ENCODE measurements at places on chromosomes 1 and 21.

DNA sequence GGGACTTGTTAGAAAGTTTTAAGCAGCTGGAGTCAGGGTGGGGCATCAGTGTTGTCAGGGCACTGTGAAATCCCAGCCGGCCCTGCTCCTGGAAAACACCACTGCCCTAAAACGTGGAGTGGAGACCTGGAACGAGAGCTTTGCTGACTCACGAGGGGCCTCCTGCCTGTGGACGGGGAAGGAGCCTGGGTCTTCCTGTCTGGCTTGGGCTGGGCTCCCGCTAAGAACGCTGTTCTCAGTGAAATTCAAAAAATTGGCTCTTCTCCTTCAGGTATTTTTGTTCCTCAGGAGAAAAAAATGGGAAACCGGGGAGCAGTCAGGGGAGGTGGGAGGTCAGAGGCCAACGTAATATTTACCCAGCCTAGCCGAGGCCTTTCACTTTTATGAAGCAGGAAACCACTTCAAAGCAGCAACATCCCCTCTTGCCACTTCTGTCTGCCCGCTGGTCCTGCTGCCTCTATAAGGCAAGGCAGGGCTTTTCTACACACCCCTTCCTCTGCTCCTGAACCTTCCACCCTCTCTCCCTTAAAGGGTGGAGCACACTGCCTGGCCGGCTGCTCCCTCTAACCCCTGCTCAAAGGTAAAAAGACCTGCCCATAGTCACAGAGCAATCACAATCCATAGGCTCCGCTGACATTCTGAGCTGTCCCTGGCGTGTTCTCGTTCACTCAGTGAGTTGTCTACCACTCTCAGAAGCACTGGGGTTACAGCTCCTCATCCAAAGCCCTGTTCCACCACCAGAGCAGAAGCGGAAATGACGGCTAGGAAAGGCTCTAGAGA is 8.0 kb downstream of the PLXNA2 start:
- no peak for DNase-seq

GRCh38 chr1:7410156-7410555 is 360.9 kb upstream of the VAMP3 start:
- no peak for DNase-seq

DNA sequence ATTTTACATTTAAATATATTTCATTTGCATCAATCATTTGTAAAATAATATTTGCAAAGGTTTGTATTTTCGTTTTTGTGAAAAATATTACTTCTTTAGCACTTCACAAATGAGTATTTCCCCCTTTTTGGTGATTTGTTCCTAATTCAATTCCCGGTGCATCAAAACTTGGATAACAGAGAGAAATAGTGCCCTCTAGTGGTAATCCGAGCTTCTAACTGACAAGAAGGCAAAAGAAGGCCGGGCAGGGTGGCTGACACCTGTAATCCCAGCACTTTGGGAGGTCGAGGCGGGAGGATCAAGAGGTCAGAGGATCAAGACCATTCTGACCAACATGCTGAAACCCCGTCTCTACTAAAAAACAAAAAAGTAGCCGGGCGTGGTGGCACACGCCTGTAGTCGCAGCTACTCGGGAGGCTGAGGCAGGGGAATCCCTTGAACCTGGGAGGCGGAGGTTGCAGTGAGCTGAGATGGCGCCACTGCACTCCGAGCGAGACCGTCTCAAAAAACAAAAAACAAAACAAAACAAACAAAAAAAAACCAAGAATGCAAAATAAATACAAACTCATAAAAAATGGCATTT is 137.7 kb downstream of the COL11A1 start:
- DNase-seq = peak; percentile 47

DNA sequence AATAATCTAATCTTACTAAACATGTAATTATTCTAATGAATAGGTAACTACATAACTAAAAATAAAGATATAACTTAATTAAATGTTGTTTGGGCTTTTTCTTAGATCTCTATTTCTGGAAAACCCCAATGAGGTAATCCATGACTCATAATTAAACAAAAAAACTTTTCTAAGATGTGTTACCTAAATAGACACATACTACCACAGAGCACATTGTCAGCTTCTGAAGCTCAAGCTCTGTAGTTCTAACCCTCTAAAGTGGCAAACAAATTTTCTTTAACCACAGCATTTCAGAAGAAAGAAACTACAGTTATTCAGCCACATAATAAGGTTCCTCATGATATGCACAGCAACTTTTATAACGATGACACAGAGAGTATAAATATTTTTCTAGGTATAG is 4.2 kb downstream of the OR6K3 start:
- no peak for DNase-seq

DNA sequence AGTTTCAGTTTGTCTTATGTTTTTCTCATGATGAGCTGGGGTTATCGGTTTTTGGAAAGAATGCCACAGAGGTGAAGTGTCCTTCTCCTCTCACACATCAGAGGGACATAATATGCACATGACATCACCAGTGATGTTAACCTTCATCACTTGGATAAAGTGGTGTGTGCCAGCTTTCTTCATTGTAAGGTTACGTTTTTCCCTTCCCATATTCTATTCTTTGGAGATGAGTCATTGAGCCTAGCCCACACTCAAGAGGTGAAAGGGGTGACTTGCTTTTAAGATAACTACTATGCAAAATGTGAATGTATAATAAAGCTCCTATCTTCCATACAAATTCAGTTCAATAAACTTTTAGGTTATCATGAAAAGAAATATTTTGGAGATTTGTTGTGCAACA is 36.7 kb upstream of the MAGI3 start:
- DNase-seq = no peak

- no peak for DNase-seq
Observed at GRCh38 chr1:27521336-27521831, 31.4 kb upstream of the WASF2 start.

DNA sequence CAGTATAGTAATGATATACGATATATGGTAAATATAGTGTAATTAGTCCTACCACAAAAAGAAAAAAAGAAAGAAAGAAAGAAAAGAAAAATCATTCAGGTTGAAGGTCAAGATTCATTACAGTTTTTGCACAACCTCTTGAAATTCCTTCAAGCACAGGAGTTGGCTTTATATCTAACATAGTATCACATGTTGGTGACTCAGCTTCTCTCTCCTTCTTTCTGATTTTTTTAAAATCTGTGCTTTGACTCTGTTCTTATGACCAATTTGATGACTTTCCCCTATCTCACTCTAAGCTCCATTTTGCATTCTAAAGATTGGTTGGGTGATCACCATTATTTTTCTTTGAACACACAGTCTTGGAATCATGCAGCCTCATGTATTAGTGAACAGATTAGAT is 148.2 kb upstream of the COL11A1 start:
- DNase-seq = no peak

DNA sequence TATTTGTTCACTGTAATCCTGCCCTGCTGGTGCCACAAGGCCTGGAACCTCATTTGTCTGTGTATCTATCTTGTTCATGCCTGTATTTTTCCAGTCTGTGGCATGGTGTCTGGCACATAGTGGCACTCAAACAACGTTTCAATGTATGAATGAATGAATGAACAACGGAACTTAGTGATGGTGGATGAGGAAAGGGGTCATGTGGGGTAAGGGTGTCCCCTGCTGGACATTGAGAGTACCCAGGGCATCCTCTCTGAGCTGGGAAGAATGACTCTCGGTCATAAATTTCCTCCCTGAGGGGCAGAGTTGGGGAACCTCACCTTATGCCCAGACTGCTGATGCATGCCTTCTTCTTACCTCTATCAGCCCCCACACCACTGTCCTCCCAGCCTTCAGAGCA is 18.9 kb upstream of the ZNF683 start:
- no peak for DNase-seq

DNA sequence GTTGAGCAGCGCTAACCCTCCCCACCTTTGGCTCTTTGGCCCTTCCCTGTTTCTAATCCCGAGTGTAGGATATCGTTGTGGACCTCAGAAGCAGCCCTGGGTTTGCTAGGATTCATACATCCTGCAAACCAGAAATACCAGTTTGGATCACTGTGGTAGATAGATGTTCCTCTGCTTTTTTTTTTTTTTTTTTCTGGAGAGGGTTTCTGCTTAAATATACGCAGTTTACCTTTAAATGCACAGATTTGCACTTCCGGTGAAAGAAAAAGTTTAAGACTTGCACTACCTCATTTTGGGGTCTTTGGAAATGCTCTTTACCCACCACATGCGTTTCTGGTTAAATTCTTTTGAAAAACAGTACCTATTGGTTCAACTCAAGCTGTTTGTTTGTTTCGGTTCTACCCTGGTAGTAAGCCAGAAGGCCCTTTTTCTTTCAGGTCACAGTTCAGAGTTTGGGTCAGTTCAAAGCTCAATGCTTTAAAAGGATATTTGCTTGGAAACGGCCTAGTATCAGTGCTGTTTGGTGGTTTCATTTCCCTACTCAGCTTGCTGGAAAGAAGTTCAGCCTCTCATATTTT is 908 bp downstream of the DDI2 start:
- no peak for DNase-seq

DNA sequence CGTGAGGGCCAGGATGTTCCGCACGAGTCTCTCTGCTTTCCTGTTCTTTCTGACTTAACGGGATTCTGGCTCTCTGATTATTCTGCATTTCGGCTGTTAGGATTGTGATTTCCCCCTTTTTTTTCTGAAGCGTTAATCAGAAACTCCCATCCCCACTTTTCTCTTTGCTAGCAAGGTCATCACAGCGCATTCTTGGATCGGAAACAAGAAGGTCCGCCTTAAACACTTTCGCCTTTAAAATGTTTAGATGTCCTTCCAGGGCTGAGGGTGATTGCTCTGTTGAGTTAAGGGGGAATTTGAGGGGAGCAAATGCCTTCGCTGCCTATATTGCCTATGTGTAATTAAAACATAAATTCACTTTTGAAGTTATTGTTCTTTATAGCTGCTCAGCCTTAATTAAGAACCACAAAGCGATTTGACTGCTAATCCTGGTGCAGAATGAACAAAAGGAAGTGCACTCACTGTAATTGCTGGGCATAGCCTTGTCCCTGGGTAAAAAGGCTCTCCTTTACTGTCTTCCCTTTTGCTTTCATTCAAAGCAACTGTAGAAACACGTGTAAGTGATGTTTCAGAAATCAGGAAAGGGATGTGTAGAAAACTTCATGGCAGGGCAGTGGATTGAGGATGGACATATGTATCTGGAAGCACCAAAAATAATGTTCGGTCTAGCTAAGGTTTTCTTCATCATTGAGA is 1.2 kb downstream of the LAMC1 start:
- no peak for DNase-seq

DNA sequence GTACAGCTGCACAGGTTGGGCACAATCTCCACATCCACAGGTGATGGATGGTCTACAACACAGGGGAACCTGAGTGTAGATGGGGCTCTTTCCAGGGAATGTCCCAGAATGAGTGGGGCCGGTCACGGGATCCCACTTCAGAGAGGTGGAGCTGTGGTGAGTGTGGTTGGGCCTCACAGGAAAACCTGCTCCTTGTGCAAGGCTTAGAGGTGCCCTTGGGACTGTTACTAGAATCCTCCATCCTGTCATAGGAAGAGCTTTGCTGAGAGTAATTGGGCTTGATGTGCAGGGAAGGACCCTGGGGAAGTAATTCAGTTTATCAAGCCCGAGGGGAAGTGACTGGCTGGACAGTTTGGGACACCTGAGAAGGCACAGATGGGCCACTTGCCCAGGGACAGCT is 137.9 kb downstream of the ZSCAN20 start:
- no peak for DNase-seq

DNA sequence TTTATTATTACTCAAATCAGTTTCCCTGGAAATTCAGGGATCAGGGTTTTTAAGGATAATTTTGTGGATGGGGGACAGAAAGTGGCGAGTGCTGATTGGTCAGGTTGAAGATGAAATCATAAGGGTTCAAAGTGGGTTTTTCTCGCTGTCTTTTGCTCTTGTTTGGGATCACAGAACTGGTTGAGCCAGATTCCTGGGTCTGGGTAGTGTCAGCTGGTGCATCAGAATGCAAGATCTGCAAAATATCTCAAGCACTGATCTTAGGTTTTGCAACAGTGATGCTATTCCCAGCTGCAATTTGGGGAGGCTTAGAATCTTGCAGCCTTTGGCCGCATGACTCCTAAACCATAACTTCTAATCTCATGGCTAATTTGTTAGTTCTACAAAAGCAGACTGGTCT is 9.3 kb downstream of the CHI3L2 start:
- no peak for DNase-seq

- no peak for DNase-seq
Observed at GRCh38 chr1:22739648-22740385, 29.2 kb downstream of the EPHB2 start.
